Uterus (tissue), 4 donors: ENCODE measurements at places on chromosomes 3 and 15. TPM values are rescaled to one million over a fixed set of nuclear protein-coding genes. Genes with fewer than 3 reads are reported as not detected.

DNA sequence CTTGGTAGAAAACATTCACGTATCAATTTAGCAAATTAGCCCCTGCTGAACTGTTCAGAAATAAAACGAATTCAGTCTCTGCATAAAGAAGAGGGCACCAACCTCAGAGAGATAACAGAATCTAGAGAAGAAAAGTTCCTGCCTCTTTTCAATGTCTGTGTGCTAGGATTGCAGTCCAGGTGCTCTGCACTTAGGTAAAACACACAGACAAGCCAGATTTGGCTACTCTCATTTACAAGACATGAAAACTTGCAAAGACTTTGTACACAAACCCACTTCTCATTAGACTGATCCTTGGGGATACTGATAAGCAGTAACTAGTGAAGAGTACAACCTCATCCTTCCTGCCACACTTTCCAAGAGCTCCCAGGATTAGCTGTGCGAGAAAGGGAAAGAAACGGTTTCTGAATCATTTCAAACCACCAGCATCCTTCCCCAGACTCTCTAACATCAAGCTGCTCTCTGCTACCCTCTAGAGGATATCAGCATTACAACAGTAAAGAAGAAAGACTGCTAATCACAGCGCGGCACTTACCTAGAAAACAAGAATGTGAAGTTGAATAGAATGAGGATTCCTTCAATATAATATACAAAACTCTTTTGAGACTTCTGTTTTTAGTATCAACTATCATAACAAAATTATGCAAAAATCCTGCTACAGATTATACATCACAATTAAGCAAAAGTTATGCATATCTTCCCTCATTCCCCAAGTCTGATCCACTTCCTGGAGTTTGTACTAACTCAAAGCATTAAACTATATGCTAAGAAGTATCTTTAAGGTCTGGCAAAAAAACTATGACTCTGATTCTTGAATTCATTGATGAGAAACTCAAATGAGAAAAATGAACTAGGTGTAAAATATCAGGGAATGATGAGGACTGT is 306.4 kb downstream of the MAGI1 start:
- peak; percentile 15 for DNase-seq

- no peak for DNase-seq
Observed at GRCh38 chr3:186208296-186208989, 99.6 kb upstream of the ETV5 start.

DNA sequence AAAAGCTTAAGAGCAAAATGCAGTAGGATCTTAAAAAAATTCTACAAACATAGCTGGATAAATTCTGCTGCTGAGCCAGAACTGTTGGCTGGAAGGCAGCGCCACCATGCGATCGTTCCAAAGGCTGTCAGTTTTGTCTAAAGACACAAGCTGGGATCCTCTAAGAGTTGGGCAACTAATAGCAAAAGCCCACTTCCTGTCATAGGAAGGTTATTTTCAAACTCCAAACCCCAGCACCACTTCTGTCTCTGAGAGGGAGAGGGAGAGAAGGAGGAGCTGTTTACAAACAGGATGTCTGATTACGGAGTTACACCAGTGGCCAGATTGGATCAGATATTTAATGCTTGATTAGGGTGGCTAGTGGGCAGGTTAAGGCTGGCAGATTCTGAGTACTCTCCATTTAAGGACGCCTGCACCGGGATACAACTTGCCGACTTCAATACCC is 44.0 kb downstream of the EIF4E3 start:
- DNase-seq, result peak; percentile 59

Gene LMOD3
- total RNA-seq, result 0.24 TPM

DNA sequence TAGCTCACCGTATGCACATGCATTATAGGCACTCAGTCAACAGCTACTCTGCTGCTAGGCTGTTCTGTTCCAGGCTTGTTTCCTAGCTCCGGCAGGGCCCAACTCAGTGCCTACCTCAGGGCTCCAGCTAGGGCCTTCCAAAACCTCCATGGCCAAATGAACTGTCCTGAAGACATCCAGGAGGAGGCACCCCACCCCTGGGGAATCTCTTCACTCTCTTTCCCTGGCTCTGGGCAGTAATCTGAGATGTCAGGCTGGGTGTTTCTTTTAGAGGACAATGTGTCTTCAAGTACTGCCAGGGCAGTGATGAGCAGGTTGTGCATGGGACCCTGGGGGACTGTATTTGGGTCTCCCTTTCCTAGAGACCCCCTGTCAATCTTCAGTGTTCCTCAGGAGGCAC is 38.3 kb upstream of the TPM1 start:
- DNase-seq, result no peak

- no peak for DNase-seq
Observed at GRCh38 chr15:69976366-69976994, 121.2 kb downstream of the TLE3 start.

DNA sequence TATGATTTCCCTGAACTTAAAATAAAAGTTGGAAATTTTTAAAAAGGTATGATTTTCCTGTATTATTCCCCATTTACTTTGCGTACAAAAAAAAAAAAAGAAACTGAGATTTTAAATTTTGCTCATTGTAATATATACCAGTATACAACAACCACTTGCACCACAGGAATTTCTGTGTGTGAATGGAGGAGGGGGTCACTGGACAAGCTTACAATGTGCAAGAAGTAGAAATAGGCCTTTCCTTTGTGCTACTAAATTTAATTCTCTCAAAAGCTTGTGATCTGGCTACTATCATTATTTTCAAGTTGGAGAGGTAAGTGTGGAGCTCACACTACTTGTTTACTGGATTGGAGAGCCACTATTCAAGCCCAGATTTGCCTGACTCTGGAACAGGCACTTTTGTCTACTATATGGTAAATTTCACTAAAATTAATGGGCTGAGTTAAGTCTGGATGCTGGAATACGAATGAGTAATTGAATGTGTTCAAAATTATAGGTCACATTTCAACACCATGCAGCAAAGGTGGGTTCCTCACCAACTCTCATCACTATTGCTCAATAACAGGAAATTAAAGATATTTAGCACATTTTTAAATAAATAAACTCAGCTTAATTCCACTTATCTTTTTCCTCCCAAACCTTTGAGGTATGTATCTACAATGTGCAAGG is 148.0 kb upstream of the MBNL1 start:
- DNase-seq, result no peak

GRCh38 chr3:118478706-118479276 is 555.9 kb downstream of the IGSF11 start:
- no peak for DNase-seq

Gene FSD2
- total RNA-seq, result not detected

- no peak for DNase-seq
Observed at GRCh38 chr15:78004222-78004727, 73.2 kb downstream of the TBC1D2B start.

GRCh38 chr3:4756057-4756775 is 223.0 kb upstream of the BHLHE40 start:
- no peak for DNase-seq

- no peak for DNase-seq
Observed at GRCh38 chr15:90638963-90639362, 78.2 kb upstream of the BLM start.

DNA sequence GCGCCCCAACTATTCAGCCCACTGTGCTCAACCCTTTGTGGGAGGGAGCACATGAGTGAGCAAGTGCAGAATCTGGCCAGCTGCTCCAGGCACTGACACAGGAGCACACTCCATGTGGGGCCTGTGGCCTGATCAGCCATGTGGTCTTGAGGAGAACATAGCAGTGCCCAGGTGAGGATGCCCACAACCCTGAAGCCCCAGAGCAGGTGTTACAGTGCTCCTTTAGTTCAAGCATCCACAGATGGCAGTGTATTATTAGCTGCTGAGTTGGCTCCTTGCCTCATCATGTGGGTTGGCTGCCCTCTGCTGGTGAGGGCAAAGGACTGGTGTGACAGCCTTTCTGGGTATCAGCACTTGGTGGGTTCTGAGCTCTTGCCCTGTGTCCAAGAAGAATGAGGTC is 1588.2 kb downstream of the SI start:
- DNase-seq, result no peak

DNA sequence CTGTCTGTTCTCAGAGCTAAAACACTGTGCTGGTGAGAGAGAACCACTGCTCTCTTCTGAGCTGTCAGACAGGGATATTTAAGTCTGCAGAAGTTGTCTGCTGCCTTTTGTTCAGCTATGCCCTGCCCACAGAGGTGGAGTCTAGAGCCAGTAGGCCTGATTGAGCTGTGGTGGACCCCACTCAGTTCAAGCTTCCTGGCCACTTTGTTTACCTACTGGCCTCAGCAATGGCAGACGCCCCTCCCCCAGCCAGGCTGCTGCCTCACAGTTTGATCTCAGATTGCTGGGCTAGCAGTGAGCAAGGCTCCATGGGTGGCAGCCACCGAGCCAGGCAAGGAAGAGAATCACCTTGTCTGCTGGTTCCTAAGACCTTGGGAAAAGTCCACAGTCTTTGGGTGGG is 21.0 kb upstream of the CACNA1D start:
- DNase-seq, result no peak

GRCh38 chr15:98231696-98232440 is 271.4 kb downstream of the ARRDC4 start:
- no peak for DNase-seq

- DNase-seq, result peak; percentile 65
Observed at GRCh38 chr15:94230883-94231722, at the start of gene MCTP2. Gene MCTP2 (plus strand): TSS chr15:94231561. CDS start chr15:94298266, 66,705 bp downstream.

DNA sequence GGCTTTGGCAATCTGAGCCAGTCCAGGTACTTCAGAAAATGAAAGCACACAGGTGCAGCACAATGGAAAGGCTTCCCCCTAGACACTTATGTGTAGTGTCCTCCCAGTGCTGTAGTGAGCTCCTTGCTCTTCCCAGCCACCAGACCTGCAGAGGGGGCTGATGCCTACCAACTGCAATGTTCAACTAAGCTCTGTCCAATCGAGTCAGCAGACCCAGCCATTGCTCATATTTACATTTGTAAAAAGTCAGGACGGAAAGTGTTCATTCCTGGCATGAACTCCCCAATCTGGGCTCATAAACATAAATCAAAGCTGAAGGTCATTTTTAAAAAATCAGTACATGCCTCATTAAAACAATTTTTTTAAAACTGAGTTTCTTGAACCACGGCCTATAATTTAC is 73.0 kb downstream of the FOXP1 start:
- DNase-seq, result no peak

- no peak for DNase-seq
Observed at GRCh38 chr3:76570436-76571057, 469.4 kb upstream of the ROBO2 start.

DNA sequence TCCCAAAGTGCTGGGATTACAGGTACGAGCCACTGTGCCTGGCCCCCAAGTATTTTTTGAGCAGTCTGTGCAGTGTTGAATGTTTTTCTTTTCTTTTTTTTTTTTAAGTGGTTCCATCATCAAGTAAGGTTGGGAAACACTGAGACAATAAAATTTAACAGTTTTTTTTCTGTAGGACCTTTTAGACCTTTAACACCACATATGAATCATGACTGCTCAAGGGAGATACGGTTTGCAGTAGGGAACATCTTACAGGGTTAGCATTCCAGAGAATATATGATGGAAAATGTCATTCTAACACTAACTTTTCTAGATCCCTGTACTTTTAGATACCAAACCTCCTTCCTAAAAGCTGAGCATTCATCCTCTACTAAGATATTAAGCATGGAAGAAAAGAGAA is 41.7 kb downstream of the SNX4 start:
- no peak for DNase-seq

Gene CRABP1
- total RNA-seq, result not detected

Gene C3orf85
- total RNA-seq, result not detected

DNA sequence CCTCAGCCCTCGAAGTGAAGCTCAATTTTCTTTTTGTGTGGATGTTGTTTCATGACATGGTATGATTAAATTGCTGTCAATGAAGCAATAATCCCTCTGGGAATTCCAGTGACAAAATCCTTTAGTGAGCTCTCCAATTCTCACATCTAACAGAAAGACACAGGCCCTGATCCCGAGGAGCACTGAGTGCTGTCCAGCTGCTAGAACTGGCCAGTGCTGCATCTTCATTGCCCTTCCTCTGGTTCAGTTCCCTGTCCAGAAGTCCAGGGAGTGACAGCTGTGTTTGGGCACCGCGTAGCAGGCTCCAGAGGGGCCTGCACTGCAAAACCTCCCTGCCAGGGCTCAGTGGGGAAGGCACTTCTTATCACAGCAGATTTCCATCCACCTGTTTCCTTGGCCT is 516.8 kb upstream of the ATP11B start:
- no peak for DNase-seq

GRCh38 chr15:85289677-85290365 is 90.6 kb upstream of the AKAP13 start:
- DNase-seq, result no peak

DNA sequence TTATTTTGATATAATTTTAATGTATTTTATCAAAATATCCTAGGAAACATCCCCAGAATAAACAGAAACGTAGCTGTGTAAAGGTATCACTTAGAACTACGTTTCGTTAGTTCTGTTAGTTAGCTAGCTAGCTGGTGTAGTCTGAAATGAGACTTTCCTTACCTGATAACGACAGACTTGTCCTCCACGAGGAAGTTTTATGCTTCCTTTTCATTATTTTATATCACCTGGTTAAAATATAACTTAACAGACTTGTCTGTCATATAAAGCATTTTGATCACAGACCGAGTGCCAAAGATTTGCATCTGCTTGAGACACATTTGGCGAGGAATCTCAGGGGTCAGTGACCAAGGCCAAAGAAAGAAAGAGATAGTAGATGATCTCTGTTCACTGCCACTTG is 829.5 kb downstream of the VGLL3 start:
- DNase-seq, result no peak

Gene CD276
- total RNA-seq, result 36.3 TPM

GRCh38 chr15:69731581-69731980 is 279.0 kb downstream of the RPLP1 start:
- DNase-seq, result no peak

Gene NECTIN3
- total RNA-seq, result 34.8 TPM

DNA sequence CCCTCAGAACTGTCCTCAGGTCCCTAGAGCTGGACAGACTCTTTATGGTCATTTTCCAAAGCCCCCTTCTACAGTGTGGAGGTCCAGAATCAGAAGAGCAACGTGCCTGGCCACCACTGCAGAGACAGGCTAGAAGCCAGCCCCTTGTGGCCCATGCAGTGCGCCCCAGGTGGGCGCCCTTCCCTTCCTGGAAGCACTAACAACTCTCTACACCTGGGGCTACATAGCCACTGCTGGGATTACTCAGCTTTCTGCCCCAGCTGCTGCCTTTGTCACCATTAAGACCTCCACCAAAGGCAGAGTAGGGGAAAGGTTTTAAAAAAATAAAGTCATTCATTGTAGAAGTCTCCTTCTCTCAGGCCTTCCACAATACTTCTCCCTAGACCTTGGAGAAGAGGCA is 2.3 kb downstream of the RASGRP1 start:
- DNase-seq, result no peak

Gene GOLGA6A
- 0.58 TPM for total RNA-seq

Gene PLIN1
- 1.3 TPM for total RNA-seq

- no peak for DNase-seq
Observed at GRCh38 chr15:65396965-65397317, 19.1 kb upstream of the IGDCC3 start.

GRCh38 chr3:134477938-134478337 is 7.8 kb downstream of the ANAPC13 start:
- no peak for DNase-seq

DNA sequence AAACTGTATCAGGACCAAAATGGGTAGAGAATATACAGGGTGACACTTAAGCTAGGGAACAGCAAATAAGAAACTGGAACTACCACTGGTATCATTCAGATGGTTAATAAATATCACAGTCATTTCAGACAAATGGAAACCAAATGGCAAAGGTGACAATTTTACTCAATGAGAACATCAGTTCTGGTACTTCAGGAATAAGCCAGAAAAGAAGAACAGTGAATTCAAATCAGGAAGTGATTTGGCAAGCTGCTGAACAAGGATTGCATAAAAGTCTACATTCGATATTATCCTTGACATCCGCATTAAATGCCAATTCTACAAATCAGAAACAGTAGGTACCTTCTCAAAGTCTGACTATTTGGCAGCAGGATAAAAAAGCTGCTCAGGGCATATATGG is 23.5 kb upstream of the STIMATE start:
- no peak for DNase-seq

Gene PP2D1
- not detected for total RNA-seq
